Heart left ventricle (tissue), 16 donors: ENCODE measurements at places on chromosomes 6 and 20. TPM values are rescaled to one million over a fixed set of nuclear protein-coding genes. Genes with fewer than 3 reads are reported as not detected.

DNA sequence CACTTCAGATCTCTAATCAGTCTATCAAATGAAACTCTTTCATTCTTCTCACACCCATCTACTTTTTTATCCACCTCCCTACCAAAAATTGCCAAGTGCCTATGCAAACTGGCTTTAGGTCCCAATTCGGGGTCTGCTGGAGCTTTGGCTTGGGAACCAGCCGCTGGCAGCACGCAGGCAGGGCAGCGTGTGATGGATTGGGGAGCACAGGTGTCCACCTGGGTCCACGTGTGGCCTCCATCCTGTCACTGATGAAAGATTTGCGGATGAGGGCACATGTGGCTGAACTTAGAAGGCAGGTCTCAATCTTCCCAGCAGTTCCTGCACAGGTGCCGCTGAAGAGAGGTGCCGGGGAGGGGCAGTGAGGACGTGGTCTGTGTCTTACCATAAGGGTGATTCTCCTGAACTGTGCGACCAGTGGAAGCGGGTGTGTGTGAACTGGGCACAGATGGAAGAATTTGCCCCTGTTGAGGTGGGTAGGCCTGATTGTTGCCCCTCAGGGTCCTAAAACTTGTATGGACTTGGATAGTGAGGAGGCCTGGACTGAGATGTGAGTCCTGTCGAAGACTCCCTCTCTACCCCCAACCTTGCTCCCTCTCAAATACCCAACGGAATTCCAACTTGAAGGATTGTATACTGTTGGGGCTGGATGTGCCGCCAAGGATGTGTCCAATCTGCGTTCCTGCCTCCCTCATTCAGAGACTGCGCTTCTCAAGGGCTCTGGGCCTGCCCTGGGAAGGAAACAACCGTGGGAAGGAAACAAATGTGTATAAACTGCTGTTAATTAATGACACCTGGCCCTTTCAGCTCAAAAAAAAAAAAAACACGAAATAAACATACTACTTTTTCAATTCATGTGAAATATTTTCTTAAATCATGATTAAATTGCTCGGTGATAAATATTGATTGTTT is 18.4 kb upstream of the RAET1L start:
- no peak for DNase-seq

- no peak for DNase-seq
Observed at GRCh38 chr6:115908906-115909559, 151.7 kb downstream of the FRK start.

DNA sequence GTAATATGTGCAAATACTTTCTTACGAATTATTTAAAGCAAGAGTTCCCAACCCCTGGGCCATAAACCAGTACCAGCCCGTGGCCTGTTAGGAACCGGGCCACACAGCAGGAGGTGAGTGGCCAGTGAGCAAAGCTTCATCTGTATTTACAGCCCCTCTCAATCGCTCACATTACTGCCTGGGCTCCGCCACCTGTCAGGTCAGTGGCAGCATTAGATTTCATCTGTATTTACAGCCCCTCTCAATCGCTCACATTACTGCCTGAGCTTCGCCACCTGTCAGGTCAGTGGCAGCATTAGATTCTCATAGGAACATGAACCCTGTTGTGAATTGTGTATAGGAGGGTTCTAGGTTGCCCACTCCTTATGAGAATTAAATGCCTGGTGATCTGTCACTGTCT is 142.0 kb downstream of the RNASET2 start:
- no peak for DNase-seq

The ABRACL gene
- 3.6 TPM for total RNA-seq

- DNase-seq = no peak
Observed at GRCh38 chr20:7695051-7695495, 245.2 kb downstream of the HAO1 start.

DNA sequence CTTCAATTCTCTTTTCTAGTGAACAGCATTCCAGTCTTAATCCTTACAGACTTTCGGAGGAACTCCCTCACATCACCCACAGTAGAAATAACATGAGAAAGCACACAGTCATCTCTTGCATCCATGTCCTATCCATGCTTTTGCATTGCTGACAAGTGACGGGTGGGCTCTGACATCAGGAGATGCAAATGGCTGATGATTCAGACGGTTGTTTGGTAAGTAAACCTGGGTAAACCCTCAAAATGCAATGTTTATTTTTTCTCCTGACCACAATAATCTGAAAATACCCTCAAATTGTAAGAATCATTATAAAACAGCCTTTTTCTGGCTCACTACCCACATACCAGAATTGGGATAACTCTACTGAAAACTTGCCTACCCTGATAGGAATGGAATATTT is 792.0 kb downstream of the MAFB start:
- no peak for DNase-seq

GRCh38 chr20:36854348-36855240 is 21.3 kb upstream of the TLDC2 start:
- no peak for DNase-seq

- no peak for DNase-seq
Observed at GRCh38 chr6:133757335-133757734, 131.6 kb upstream of the TCF21 start.

DNA sequence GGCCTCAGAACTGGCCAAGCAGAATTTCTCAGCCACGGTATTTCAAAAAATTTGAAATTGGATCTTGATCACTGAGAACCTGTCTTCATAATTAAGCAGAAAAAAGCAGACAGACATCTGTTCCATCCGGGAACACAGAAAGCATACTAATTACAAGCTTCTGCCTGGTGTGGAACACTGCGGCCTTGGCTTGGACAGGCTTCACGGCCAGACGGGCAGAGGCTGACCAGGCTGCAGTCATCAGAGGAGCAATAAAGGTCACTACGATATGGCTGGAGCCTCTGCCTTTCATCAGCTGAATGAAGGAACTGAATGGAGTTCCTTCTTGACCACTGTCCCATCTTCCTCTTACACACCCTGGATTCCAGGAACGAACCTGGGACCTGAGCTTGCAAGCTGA is 3.9 kb upstream of the NRSN1 start:
- no peak for DNase-seq

The SULF2 gene
- 21.9 TPM for total RNA-seq

DNA sequence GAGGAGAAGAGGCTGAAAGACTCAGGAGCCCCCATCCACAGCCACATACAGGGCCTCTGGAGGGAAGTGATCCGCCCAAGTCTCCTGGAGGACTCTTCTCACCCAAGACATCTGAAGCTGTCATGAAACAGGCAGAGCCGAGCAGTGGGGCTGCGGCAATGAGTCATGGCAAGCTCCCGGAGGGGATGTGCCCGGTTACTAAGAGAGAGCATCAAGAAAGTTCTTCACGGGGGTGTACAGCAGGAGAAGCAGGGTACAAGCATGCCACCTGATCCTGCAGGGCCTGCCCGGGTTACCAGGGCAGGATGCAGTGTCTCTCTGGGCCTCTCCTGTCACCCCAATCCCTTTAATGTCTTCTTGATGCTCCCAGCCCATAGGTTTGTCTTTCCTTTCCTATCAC is 21.1 kb downstream of the TRIM26 start:
- DNase-seq = no peak

The F13A1 gene
- total RNA-seq = 19.2 TPM

DNA sequence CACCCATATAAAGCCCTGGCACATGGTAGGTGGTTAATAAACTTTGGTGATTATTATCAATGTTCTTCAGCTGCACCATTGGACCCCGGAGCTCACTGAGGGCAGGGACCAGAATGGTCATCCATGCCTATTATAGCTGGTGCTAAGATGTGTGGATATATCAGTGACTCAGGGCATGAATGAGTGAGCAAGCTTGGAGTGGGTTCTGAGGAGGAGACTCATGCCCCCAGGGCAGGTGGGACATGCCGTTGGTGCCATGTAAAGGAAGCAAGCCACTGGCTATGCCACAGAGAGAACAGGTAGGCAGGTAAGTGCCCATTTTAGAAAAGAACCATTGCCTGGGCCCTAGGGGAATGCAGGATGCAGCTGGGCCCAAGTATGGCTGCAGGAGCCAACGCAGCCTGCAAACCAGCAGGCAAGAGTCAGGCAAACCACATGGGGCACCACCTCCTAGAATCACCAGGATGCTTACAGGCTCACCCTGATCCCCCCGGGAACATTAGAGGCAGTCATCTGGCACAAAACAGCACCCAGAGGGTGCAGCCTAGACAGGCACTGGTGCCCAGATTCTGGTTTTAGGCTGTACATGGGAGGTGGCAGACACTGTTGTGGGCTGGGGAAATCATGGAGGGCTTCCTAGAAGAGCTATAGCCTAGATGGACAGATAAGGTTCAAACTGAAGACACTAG is 23.5 kb downstream of the PLAGL2 start:
- no peak for DNase-seq

The DEFB132 gene
- not detected for total RNA-seq

The RSPO3 gene
- 0.32 TPM for total RNA-seq

GRCh38 chr20:56628015-56628872 is 862 bp upstream of the TFAP2C start:
- no peak for DNase-seq

- DNase-seq = no peak
Observed at GRCh38 chr6:7100753-7101081, 7.0 kb upstream of the RREB1 start.

The BPIFA1 gene
- total RNA-seq = not detected

GRCh38 chr6:142740449-142740848 is 204.5 kb downstream of the HIVEP2 start:
- DNase-seq = no peak

The SLC22A7 gene
- total RNA-seq = not detected

DNA sequence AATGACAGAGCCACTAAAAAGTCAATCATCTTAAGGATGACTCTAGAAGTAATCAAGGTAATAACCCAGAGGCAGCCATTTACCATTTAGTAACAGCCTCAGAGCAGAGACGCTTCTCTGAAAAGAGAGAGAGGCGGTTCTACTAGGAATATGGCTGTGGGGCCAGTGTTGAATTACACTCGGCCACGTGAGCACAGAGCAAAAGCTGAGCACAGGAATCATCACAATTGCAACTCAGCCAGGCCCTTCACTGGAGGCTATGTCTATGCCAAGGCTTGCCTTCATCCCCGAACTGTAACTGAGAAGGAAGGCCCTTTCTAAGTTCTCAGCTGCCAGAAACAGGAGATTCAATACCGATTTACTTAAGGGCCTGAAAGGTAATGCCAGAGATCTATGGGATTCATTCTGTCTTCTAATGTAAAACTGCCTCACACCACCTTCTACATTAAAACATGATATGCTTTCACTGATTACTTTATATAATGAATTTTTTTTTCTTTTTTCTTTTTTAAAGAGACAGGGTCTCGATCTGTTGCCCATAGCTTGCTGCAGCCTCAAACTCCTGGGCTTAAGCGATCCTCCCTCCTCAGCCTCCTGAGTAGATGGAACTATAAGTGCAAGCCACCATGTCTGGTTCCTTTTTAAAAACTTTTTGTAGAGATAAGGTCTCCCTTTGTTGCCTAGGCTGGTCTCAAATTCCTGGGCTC is 67.6 kb downstream of the NUDT3 start:
- peak; percentile 81 for DNase-seq

GRCh38 chr20:20393207-20394120 is 25.6 kb downstream of the INSM1 start:
- DNase-seq = no peak

The KHDC1 gene
- 0.75 TPM for total RNA-seq

The TCF21 gene
- total RNA-seq = 9.4 TPM

DNA sequence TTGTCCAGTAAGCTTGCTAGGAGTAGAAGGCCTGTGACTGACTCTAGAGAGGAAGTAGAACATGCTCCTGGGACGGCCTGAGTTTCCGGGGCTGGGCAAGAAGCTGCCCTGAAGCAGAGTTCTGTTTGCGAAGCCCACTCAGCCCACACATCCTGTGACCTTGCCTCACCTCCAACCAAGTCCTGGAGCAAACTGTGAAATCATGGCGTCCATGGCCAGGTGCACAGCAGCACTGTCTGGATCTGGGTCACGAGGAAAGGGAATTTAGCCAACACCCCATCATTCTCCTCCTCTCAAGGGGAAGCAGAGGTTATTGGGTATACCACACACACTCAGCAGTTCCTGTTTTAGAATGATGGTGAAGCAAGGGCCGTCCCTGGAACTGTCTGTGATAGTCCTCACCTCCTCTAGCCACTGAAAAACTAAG is 87.5 kb downstream of the CRYBG1 start:
- DNase-seq = peak; percentile 31

- no peak for DNase-seq
Observed at GRCh38 chr6:56724455-56724854, 81.8 kb upstream of the DST start.

GRCh38 chr20:2402271-2402980 is 21.7 kb downstream of the TGM6 start:
- DNase-seq = no peak

GRCh38 chr6:11814819-11815218 is 36.2 kb upstream of the ADTRP start:
- no peak for DNase-seq

DNA sequence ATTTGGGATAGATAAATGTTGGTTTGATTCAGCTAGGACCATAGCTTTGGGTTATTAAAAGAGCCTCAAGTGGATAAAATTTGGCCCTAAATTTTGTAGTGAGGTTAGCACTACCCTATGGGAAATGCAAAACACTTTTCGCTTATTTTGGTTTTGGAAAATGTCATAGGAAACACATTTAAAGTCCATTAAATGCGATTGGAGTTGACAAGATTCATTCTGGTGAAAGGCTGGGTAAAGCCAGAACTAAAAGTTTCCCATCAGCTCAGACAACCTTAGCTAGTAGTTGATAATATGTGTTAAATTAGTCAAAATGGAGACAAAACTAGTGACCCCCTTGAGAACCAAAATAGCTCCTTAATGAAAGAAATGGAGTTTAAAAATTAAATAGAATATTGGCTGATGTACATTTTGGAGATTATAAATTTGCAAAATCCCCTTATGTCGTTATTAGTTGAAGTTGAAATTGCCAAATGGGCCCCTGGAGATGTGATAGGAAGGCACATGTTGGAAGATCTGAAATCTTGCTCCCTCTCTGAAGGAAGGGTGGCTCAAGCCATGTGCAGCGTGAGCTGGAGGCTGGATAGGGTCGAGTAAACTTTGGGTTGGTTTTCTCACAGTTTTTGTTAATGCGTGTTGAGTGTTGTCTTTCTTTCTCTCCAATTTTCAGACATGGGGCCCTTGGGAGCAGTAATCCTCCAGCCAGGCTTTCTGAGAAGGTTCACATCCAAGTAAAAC is 72.8 kb downstream of the CD83 start:
- no peak for DNase-seq

- DNase-seq = no peak
Observed at GRCh38 chr6:138383776-138384175, 6.1 kb downstream of the SMIM28 start.

- no peak for DNase-seq
Observed at GRCh38 chr6:3119040-3119723, 671 bp downstream of the BPHL start.

- DNase-seq = no peak
Observed at GRCh38 chr6:160971171-160971570, 20.4 kb upstream of the MAP3K4 start.

- no peak for DNase-seq
Observed at GRCh38 chr6:68013780-68014515, 621.1 kb upstream of the ADGRB3 start.

The TAGAP gene
- total RNA-seq = 0.73 TPM

- DNase-seq = no peak
Observed at GRCh38 chr6:53796791-53797190, 2.0 kb downstream of the LRRC1 start.
